GM10248 (cell line): ENCODE measurements at places on chromosomes 2 and 18.

GRCh38 chr18:50630895-50631294 is 71.0 kb downstream of the MAPK4 start:
- no peak for DNase-seq

- DNase-seq, result no peak
These were observed 14.8 kb upstream of the ARL5A start for GRCh38 chr2:151842830-151843690.

GRCh38 chr2:159605441-159606178 is 10.7 kb downstream of the BAZ2B start:
- no peak for DNase-seq

- no peak for DNase-seq
These were observed 50.1 kb downstream of the ITGAV start for GRCh38 chr2:186639939-186640338.

DNA sequence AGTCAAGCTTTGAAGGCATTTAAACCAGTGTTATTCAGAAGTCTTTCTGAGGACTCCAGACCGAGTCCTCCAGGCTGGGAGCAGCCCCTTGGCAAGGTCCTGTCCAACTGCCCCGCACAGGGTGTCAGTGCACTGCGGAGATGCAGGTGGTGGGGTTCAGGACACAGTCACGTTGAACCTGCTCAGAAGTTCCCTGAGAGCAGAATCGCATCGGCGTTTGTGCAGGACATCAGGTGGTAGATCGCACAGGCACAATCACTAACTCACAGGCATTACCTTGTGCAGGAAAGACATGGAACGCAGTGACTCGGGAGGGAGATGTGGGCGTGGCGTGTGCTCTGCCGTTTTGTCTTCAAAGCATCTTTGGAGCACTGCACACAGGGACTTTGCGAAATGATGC is 10.4 kb downstream of the COPS9 start:
- DNase-seq, result no peak
